ENCODE measurements at places on chromosomes 1 and 21.

DNA sequence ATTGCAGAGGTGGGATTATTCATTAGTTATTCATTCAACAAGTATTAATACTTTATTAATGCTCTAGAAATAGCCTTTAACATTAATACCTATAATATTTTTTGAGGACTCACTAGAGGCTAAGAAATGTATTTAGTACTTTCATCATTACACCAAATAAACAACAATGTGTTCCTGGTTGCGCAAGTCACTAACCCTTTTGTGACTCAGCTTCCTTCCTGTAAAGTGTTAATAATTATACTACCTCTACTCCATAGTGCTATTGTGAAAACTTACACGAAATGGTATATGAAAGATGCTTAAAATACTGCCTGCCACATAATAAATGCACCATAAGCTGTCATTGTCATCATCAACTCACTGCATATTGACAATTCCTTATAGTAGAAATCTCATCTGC, 431.0 kb downstream of the DPYD start:
- no peak for DNase-seq

DNA sequence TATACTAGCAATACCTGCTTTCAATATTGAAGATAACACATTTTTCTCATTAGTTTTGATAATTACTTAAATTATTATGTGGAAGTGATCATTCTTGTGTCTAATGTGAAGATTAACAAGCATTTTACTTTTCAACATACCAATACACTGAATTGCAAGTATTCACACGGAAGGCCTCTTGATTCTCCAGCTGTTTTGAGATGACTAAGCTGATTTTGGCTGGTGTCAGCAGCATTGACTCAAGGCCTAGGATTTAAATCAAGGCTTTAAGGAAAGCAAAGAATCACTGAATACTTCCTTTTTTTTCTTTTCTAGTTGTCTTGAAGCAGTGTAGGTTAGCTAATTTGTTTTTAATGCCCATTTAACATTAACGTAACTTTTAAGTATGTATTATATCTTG, 373.7 kb downstream of the SRGAP2C start:
- DNase-seq = no peak

- DNase-seq = no peak
Measured at GRCh38 chr1:47924270-47925048, 72.7 kb downstream of the TRABD2B start.

DNA sequence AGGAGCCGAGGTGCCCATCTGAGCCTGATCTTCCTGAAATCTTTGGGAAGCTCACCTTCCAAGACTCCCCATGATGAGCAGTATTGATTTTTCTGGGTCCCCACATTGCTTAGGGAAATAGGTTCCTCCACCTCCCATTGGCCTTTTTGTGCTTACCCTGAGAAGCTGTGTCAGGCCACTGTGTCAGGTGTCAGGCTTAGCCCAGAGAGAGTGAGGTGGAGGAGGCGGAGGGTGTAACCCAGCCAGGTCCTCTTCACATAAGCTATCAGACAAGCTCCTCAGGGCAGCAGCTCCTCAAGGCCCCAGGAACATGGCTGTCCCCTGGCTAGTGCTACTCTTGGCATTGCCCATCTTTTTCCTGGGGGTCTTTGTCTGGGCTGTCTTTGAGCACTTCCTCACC, 352 bp downstream of the AADACL4 start:
- no peak for DNase-seq

DNA sequence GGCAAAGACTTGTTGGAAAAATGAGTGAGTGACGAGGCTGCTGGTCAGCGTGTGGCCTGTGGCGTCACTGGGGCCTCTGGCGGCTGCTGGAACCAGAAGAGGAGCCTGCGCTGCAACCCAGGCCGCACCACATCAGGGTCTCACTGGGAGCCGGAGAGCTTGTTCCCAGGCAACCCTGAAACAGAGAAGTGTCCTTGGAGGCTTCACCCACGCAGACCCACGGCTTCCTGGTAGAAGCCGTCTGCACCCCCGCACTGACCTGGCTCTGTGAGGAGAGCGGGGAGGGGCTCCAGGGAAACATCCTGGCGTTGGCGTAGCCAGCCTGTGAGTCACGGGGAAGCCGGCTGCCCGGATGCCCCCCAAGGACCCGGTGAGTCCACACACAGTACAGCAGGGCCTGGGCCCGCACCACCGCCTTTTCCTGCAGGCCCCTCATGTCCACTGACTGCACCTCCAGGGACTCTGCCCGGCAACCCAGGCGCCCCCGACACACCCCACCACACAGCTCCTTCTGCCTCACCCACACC, 57.4 kb downstream of the COL6A1 start:
- no peak for DNase-seq

GRCh38 chr1:17372955-17373354, 959 bp downstream of the PADI6 start:
- no peak for DNase-seq

GRCh38 chr1:174072581-174072980, 50.4 kb upstream of the RC3H1 start:
- DNase-seq = no peak

- DNase-seq = no peak
Measured at GRCh38 chr1:84583648-84584047, 9.4 kb upstream of the CTBS start.

- DNase-seq = no peak
Measured at GRCh38 chr1:82534996-82535395, 734.3 kb downstream of the ADGRL2 start.

DNA sequence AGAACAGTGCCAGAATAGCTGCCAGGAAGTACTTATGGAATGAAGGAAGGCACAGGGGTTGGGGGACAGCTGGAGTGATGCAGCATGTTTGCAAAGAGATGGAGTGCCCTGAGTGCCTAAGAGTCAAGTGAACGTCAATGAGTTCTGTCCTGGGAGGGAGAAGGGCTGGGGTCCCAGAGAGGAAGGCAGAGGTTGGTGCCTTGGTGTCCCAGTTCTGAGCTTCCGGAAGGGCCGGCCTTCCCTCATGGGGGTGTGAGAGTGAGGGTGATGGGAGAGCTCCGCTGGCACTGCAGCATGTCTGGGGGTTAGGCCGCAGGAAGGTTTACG, 17.6 kb downstream of the NES start:
- DNase-seq = no peak

DNA sequence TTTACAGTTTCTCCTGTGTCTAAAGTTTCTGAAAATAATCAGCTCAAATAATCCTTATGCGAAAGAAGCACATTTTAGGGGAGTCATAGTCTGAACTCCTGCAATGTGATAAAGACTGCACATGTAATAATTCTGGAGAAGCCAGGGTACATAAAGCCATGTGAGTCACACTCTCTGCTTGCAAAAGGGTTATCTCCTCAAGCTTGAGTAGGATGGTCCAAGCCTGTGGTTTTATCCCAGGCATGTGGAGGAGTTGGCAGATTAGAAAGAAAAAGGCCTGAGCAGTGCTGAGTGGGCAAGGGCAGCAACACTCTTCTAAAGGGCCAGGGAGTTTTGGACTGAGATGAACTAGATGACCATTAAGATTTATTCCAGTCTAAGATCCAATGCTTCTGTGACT, 220.4 kb downstream of the RHOU start:
- DNase-seq = no peak

GRCh38 chr1:213568929-213569815, 418.6 kb upstream of the PROX1 start:
- DNase-seq = no peak
